ENCODE measurements at places on chromosomes 6 and 20.

DNA sequence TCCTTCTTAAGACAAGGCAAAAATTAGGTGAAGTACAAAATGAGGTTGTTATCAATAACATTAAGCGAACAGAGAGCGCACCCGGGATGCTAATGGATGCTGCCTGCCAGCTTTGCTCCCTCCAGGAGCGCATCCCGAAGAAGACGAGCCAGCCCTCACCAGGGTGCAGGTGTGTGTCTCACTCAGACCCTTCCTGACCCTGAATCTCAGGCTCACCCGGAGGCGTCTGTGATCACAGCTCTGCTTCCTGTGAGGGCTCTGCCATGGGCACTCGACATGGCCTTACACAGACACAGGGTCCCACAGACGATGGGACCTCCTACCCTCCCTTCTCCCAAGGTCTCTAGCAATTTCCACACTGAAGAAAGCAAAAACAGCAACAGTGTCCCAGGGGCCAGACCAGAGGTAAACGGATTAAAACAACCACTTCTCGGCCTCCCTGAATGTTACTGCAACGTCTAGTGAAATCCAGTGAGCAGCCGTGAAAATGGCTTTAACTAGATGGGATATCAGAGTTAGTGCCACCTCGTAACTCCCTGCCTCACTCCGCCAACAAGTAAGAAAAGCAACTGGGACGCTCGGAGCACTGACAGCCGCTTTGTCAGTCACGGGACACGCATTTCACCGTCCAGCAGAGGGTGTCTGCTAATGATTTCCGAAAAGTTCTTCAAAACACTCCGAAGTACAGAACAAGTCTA lies 11.7 kb downstream of the ZBTB46 start:
- DNase-seq: no peak

DNA sequence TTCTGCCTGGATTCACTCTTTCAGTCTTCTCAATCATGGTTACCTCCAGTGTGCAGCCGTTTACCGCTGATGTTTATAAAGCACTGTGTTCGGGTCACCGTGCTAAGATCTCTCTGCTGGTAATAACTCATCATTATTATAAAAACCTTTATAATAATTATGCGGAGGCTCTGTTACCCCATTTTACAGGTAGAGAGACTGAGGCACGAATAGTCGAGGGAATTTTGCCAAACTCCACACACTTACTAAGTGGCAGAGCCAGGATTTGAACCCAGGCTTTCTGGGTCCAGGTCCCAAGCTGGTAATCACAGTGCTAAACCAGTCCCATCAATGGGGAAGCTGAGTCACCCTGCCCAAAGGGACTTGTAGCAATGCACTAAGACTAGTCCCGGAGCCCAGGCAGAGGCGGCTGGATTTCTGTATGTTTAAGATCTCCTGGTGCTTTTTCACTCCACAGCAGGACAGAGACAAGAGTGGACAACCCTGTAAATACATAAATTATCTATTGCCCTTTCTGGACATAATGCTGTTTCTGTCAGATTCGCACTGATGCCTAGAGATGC lies 48.1 kb downstream of the SYNJ2 start:
- no peak for DNase-seq

DNA sequence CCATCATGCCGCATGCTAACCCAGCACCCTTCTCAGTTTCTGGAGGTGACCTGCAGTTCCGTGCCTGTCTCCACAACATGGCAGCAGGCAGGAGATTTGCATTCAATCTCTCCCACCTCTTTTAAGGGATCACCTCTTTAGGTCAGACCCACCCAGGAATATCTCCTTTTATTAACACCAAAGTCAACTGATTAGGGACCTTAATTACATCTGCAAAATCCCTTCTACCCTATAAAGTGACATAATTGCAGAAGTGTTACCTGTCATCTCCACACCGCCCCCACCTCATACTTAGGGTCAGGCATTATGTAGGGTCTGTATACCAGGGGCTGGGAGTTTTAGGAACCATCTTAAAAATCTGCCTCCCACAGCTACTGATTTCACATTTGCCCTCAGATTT lies 267.5 kb downstream of the TMEM242 start:
- no peak for DNase-seq

- no peak for DNase-seq
These were observed 193.6 kb downstream of the NFATC2 start for GRCh38 chr20:51348876-51349275.

DNA sequence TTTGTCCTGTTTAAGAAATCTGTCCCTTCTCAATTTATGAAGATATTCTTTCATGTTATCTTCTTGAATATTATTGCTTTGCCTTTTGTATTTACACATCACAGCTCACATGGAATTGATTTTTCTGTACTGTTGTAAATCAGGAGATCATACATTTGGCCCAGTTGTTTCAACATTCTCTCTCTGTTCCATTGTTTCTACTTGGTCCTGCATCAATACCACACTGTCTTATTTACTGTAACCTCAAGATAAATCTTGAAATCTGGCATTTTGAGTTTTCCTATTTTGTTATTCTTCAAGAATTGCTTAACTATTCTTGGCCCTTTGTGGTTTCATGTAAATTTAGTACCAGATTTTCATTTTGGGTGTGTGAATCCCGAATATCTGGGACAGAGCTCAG lies 121.7 kb upstream of the CCN2 start:
- DNase-seq: no peak

GRCh38 chr6:161446949-161447348 lies 173.1 kb upstream of the AGPAT4 start:
- no peak for DNase-seq

GRCh38 chr20:35116258-35116657 lies 23.7 kb upstream of the TRPC4AP start:
- no peak for DNase-seq

- no peak for DNase-seq
These were observed 125.9 kb upstream of the MLIP start for GRCh38 chr6:53985366-53985765.

GRCh38 chr6:160028487-160029275 lies 59.8 kb downstream of the IGF2R start:
- no peak for DNase-seq

DNA sequence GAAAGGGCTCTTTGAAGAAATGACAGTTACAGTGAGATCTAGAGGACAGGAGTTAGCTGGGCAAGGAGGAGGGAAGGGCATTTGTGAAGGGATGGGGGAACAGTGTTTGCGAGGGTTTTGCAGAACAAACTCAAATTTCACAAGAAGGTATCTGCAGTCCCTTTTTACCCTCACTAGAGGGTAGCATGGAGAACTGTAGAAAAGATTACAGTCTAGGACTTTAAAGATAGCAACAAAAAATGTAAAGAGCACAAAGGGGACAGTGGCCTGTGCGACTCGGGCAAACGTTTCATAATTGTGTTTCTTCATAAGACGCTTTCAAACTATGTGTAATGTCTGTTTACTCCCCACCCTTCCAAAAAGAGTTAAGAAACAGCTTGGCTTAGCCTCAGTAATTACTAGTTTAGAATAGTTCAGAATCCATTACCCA lies 21.2 kb upstream of the ASXL1 start:
- DNase-seq: no peak

GRCh38 chr6:113050979-113051378 lies 703.8 kb downstream of the RFPL4B start:
- DNase-seq: no peak

DNA sequence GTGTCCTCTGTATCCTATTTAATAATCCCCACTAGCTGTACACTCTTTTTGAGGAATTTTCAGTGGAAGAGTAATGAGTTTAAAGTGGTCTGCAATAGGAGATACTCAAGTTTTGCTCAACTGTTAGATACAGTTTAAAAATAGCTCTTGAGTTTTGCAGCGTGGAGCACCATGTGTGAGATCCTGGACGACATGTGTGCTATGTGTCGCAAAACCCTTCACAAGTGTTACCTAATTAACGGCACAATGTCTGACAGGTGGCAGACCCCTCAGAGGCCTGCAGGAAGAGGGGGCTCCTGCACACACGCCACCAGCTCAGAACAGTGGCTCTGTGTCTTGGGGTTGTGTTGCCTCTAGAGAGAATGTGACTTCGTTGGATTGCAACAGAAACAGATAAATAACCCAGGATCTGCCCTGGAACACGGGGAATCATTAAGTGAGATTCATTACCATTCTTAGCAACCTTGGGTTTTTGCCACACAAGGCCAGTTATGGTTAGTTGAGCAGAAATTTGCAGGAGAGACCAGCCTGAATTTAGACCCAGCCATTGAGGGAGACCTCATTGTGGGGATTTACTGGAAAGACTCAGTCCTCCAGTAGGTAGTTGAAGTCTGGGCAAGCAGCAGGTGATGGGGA lies 73.8 kb downstream of the SASH1 start:
- no peak for DNase-seq

DNA sequence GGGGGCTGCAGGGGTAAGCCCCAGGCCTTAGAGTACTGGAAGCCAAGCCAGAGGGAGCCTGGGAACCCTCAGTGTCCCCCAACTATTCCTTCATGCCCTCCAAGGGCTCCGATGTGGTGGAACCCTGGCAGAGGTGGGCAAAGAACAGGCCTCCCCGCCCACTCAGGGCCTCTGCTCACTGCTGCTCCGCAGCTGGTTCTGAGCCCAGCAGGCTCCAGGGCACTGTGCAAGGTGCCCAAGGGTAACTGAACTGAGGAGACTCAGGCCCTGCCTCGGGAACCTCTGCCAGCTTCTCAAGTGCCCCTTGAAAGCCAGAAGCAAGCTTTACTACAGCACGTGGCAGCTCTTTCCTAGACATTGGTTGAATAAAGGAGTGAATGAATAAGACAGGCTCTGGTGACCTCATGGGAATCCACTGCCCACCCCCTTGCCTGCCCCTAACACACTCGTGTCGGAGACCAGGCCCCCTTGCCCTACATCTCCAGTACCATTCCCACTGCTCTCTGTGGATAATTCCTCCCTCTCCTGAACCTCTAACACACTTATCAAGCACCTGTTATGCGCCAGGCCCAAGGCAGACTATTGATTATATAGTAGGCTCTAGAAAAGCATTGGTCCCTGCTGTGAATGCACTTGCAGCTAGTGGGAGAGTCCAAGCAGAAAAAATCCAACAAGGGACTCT lies 55.0 kb downstream of the TOX2 start:
- no peak for DNase-seq

GRCh38 chr6:5521322-5521721 lies 260.0 kb downstream of the FARS2 start:
- DNase-seq: no peak

- no peak for DNase-seq
These were observed 90.7 kb upstream of the BEND6 start for GRCh38 chr6:56864171-56864616.

DNA sequence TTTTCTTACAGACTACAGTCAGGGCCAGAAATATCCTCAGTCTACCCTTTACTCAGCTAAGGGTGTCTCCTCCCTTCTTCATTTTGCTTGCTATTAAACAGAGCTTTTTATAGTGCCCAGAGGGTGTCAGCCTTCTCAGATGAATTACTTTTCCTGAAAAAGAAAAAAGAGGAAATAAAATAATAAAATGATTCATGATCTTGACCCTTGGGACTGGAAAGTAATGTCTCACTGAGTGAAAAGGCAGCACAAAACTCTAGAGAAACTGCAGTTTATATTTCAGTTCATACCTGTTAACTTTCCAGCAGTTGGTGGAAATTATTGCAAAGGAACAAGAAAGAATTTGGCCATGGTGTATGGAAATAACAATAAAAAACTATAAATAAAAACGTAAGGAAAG lies 170.6 kb downstream of the IBTK start:
- DNase-seq: no peak

DNA sequence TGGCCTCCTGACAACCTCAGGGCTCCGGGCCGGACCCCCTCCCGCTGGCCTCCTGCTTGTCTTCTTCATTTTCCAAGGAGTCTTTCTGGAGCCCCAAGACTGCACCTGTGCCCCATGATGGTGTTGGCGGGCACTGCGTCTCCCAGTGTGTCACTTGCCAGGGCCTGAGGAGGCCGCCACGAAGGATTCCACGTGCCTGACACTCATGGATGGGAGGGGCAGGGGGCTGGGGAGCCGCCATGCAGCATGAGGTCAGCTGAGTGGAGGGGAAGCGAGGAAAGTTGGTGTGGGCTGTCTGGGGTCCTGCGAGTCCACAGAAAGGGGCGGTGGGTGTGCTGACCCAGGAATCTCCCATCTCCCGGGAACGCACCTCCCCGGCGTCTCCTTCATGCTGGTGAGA lies 165.7 kb downstream of the SMOC2 start:
- no peak for DNase-seq

GRCh38 chr6:113774127-113774825 lies 82.9 kb upstream of the MARCKS start:
- DNase-seq: no peak

DNA sequence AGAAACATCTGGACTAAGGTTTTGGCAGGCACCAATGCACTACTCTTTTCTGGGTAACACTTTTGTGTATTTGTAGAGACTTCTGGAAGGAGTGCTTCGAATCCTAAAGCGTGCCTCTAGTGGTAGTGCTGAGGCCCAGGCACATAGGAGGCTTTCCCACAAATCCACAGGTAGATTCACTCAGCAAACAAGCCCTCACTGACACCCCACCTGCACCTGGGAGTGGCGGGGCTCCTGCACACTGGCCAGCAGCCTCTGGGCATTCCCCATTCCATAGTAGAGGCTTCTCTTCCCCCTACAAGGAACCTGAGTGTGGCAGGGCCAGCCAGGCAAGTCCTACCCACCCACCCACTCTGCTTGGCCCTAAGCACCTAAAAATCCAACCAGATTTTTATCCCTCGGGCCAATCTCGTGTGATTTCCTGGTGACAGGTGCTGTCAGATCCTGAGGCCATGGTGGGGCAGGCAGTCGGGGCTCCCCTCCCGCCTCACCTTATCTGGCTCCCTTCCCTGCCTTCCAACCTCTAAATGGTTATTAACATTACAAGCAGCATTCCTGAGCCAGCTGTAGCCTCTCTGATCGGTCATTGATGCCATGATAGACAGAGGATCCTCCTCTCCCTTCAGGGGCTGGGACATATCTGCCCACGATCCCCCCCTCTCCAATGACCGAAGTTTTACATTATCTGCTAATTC lies 82.4 kb downstream of the SLC2A10 start:
- no peak for DNase-seq

GRCh38 chr6:110295451-110296165 lies 62.5 kb downstream of the METTL24 start:
- no peak for DNase-seq

DNA sequence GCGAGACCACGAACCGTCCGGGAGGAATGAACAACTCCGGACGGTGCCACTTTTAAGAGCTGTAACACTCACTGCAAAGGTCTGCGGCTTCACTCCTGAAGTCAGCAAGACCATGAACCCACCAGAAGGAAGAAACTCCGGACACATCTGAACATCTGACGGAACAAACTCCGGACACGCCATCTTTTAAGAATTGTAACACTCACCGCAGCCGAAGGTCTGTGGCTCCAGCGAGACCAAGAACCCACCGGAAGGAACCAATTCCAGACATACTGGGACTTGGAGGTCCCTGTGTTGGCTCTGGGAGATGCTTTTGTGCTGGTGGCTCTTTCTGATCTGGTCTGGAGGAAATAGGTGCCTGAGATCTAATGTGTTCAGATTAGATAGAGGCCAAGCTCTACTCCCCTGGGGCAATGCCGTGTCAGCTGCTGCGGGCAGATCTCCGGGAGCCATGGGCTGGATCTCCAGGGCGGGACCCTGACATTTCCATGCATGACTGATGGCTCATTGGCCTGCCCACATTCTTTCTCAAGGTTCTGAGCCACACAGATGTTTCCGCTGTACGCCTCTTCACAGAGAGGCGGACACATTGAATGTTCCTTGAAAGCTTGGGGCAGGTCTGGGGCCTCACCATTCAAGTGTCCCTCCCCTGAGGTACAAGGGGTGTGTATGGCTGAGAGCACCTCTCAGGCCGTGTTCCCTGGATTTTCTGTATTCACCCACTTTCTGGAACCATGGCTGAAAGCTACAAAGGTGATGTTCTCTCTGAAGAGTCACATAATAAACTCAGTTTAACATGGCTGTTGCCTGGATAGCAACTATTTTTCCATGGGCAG lies 29.3 kb downstream of the GMPR start:
- no peak for DNase-seq

GRCh38 chr6:44681761-44682160 lies 294.3 kb downstream of the CDC5L start:
- DNase-seq: no peak

Measured in effector CD8-positive, alpha-beta T cell (primary cell).